ENCODE measurements at places on chromosomes 4 and X. TPM values are rescaled to one million over a fixed set of nuclear protein-coding genes. Genes with fewer than 3 reads are reported as not detected.

The UGT2B15 gene
- total RNA-seq, result not detected

The SLC49A3 gene
- 8.9 TPM for total RNA-seq

The USP27X gene
- 2.7 TPM for total RNA-seq

The TET2 gene
- 17.4 TPM for total RNA-seq

The RBMXL3 gene
- not detected for total RNA-seq

The TMEM144 gene
- 17.7 TPM for total RNA-seq

The RAB40A gene
- not detected for total RNA-seq

The INTU gene
- total RNA-seq, result 4.4 TPM

The KLB gene
- total RNA-seq, result 2.9 TPM

The RGN gene
- total RNA-seq, result 13.0 TPM

The NIPAL1 gene
- 0.06 TPM for total RNA-seq

The KCTD8 gene
- 0.15 TPM for total RNA-seq
